Ovary (tissue), 10 donors: ENCODE measurements at places on chromosomes 16 and 17.

- peak; percentile 66 for DNase-seq
Measured at GRCh38 chr17:1908699-1909309, 79.0 kb downstream of the RPA1 start.

GRCh38 chr16:11306381-11306780 lies 25.3 kb upstream of the PRM1 start:
- no peak for DNase-seq

DNA sequence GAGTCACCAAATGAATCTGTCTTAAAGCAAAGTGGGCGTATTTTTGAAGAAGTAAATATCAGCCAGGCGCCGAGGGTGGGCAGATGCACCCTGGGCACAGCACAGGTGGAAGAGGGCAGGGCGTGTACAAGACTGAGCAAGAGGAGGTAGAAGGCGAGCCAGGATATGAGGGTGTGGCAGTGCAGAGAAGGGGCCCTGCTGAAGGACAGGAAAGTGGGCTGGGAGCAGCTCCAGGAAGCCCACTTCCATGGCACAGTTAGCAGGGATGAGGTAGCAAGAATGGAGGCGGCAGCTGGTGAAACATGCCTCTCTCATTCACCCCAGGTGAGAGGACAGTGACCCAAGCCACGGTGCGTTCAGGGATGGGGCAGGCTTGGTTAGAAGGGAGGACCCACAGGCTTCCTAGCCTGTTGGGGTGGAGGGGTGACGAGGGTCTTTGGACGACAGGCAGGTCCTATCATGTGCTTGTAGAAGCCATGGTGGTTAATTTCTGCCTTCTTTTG lies 149.3 kb downstream of the CLEC16A start:
- DNase-seq = peak; percentile 24

DNA sequence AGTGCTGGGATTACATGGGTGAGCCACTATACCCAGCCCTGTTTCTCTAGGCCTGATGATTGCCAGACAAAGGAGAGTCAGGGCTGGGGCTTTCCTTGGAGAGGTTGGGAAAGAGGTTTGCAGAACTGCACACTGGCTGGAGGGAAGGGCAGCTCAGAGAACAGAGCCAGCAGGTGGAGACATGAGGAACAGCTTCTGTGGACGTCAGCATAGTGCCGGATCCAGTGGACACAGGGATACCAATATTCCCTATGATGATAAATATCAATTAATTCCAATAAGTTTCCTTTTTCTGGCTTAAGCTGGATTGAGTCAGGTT lies 43.2 kb upstream of the SCNN1B start:
- no peak for DNase-seq

- no peak for DNase-seq
Measured at GRCh38 chr16:63171545-63171944, 1135.3 kb upstream of the CDH8 start.

DNA sequence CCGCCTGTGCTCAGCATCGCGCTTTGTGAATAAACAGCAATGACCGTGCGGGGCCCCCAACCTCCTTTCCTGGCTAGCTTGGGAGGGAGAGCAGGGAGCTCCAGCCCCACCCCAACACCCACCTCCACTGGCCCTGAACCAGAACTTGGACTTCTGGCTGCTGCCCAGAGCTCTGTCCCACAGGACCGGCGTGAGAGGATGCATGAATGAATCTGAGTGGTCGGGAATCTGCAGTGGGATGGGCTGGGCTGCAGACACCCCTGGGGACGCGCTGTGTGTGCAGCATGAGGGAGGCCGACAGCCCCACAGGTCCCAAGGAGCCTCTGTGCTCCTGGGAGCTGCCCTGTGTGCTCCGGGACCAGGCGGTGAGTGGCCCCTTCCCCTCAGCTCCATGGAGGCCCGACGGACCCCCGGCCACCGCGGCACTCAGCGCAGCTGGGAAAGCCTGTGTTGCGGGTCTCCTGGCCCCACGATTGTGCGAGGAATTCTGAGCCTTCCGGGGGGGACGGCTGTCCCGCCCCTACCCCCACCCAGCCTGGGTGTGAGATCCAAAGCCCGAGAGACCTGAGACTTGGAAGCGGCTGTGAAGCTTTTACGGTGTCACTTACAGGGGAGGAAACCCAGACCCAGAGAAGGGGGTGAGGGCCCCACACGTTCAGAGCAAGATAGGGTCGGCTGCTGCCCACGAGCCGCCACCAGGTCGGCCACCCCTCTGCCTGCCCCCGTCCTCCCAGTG lies 5.4 kb downstream of the PIEZO1 start:
- DNase-seq = no peak

DNA sequence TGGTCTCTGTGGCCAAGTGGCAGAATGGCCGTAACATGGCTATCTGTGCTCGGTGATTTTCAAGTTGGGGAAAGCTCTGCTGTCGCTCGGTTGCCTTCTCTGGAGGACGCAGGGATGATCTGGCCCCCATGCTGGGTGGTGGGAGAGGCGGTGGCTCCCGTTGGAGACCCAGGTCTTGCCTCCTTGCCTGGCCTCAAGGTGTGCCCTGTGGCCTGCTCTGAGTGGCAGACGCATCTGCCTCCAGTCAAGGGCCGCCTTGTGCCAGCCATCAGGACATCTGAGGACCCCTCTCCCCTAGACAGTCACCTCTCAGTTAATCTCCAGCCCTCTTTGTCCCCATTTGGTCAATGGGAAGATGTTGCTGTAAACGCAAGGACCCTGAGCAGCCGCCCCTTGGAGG lies 165.9 kb downstream of the CCDC182 start:
- no peak for DNase-seq

- DNase-seq = no peak
Measured at GRCh38 chr16:23570992-23571632, 13.6 kb downstream of the UBFD1 start.

DNA sequence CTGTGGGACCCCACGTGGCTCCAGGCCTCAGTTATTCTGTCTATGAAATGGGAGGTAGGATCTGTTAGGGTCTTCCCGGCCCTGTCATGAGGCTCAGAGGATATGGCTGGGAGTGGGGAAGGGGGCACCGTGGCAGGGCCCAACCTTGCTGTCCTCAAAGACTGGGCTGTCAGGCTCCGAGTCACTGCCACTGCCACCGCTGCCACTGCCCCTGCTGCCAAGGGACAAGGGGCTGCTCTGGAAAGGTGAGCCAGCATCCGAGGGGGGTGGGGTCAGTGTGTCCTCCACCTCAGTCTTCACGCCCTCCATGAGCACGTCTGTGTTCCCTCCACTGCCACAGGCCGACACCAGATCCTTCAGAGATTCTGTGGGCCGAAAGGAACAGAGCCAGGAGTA lies 19.2 kb downstream of the SREBF1 start:
- DNase-seq = no peak

DNA sequence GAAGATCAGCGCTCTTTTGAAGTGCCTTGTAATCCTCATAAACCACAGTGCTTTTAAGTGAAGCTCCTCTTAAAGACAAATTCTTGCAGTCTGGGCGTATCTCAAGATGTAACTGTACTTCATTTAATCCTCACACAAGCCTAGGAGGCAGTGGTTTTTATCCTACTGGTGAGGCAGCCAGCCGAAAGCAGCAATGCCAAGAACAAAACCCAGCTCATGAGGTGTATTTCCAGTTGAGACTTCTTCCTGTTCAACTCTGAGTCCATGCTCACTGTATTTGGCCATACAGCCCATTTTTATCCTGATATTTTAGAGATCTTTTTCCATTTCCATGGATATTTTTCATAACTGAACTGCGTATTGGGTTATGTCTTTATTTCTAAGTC lies 13.7 kb downstream of the CTRB2 start:
- no peak for DNase-seq

- DNase-seq = no peak
Measured at GRCh38 chr17:75442168-75443103, 14.0 kb upstream of the TMEM94 start.

GRCh38 chr17:68812876-68813584 lies 142.2 kb downstream of the ABCA8 start:
- DNase-seq = no peak

GRCh38 chr16:55622272-55622671 lies 33.5 kb upstream of the SLC6A2 start:
- DNase-seq = no peak

GRCh38 chr17:59506894-59507726 lies 58.3 kb upstream of the DHX40 start:
- no peak for DNase-seq

GRCh38 chr17:60372790-60373483 lies 19.0 kb downstream of the USP32 start:
- no peak for DNase-seq

- no peak for DNase-seq
Measured at GRCh38 chr17:75160211-75160610, 5.9 kb upstream of the JPT1 start.

DNA sequence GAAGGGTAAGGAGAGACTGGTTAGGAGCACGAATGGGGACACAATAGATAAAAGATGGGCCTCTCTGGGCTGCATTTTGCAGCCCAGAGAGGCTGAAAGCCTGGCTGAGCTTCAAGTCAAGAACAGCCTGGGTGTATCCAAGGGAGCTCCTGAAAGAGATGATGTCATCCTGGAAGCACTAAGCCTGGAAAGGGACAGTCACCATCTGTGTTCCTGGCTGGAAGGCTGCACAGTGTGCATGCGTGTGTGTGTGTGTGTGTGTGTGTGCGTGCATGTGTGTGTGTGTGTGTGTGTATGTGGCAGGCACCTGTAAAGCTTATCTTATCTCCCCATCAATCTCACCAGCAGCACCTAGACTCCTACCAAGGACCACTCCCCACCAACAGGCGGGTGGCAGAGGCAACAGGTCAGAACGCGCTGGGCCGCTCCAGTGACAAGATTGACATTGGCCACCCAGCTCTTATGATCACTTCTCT lies 44.1 kb downstream of the COG7 start:
- no peak for DNase-seq
